ENCODE measurements at places on chromosomes 5 and 9.

- no peak for DNase-seq
Measured at GRCh38 chr9:114895521-114895991, 34.8 kb downstream of the TNFSF8 start.

- DNase-seq = no peak
Measured at GRCh38 chr5:158027806-158028775, 169.1 kb upstream of the CLINT1 start.

DNA sequence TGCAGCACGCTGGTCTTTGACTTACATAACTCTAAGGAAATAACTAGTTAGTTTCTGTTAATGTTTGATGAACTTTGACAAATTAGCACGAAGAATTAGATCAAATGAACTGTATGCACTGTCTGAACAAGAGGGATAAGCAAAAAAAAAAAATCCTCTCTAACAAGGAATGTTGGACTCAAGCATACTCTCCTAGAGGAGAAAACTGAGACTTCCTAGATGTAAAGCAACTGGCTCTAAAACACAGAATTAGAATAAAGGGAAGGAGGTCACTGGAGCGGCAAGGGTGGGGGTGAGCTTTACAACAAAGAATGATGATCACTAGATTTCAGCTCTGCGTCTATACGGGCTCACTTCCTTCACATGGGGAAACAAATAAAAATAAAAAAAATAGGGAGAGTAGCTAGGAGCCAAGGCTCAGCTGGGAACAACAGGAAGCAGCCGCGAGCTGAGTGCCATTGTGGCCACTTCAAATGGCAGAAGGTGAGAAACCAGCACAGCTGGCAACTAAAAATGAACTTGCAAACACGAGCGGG lies 48.7 kb upstream of the CEMIP2 start:
- no peak for DNase-seq

DNA sequence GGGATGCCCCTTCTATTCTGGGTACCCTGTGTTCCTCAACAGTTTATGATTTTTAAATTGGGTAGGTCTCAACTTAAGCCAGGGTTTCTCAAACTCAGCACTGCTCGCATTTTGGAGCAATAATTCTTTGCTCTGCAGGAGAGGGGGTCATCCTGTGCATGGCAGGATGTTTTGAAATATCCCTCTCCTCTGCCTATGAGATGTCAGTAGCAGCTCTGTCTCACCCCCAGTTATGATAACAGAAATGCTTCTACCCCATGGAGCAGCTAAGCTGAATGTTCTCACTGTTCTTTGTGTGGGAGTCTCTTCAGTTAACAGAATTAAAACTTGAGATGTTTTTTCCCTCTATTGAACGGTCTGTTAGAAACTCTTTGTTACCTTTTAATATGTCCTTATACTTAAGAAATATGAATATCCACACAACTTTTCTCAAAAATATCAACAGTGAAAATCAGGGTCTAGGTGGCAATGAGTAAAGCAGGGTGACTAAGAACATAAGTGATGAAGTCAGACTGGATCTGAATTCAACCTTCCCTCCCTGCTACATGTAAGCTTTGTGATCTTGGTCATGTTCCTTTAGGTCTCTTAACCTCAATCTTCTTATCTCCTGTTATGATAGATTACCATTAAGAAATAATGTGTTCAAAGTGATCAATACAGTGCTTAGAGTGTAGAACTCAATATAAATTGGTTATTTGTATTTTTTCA lies 89.0 kb downstream of the CAMK4 start:
- no peak for DNase-seq

DNA sequence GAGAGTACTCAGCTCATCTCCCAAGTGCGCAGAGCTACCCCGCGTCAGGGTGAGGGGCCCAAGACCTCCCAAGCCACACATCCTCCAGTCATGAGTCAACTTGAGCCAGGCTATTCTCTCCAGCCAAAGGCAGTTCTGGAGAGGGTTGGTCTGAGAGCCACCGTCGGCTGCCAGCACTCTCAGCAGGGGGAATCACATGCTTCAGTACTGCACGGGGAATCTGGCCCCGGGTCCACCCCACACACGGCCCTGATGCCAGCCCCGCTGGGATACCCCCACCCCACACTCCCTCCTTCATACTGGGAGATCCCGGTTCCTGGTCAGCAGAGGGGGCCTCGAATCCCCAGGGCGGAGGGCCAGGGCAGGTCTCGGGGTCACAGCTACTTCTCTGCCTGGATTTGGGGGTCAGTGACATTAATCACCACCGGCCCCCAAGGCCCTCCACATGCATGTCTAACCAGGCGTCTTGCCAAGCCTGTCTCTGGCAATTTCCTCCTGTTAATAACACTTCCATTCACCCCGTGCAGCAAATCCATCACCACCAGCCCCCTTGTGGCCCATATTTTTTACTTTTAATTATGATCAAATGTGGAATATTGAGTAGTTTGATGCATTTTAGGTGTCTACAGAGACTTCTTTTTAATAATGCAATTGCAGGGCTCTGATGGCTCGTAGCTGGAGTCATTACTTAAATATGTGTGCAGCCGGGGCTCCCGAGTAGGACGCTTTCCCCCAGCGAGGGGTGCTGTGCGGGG lies 102.9 kb upstream of the PPP1R26 start:
- no peak for DNase-seq

- no peak for DNase-seq
Measured at GRCh38 chr5:1545126-1545804, 21.5 kb upstream of the LPCAT1 start.

- DNase-seq = no peak
Measured at GRCh38 chr5:115859378-115859777, 17.6 kb downstream of the AP3S1 start.

DNA sequence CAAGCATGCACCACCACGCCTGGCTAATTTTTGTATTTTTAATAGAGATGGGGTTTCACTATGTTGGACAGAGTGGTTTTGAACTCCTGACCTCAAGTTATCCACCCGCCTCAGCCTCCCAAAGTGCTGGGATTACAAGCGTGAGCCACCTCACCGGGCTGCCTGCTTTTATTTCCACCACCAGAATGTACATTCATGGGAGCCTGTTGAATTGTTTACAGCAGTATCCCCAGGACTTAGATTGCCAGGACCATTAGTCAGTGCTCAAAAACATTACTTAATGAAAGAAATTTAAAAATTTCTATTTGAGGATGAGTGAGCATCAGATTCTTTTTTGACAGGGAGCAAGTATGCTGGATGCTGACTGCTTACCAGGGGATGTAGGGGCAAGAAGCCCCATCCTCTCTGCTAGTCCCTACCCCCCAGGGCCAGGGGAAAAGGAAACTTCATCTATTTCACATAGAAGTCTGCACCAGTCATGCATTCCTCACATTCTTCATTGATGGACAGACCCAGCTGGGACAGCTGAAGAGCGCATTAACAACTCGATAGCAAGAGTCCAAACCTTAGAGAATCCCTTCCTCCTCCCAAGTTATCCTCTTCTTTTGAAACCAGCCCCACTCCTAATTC lies 10.3 kb upstream of the RGMB start:
- DNase-seq = no peak

GRCh38 chr5:113020461-113021273 lies 44.1 kb downstream of the DCP2 start:
- DNase-seq = no peak

DNA sequence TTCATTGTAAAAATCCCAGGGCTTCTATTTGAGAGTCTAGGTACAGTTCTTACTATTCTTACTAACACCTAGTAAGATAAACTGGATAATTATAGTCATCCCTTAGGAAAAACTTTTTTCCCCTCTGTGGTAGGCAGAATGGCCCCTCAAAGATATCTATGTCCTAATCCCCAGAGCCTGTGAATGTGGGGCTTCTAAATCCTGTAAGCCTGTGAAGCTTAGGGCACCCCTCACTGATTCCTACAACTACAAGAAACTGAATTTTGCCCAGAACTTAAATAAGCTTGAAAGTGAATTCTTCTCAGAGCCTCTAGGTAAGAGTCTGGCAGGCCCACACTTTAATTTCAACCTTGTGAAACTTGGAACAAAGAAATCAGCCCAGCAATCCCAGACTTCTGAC lies 130.1 kb upstream of the ACOT12 start:
- DNase-seq = no peak

DNA sequence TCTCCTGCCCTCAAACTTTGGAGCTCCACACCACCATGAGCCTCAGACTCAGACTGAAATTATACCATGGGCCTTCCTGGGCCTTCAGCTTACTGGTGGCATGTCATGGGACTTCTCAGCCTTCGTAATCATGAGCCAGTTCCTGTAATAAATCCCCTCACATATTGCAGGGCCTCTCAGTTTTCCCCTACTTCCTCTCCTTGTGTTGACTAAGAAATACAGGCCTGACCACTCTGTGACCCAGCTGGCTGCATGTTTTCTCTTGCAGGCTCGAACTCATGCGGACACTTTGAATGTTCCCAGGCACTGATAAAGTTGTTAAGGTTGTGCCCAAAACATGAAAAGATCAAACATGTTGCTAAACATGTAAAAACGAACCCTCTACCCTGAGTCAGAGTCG lies 26.2 kb upstream of the SHC3 start:
- DNase-seq = no peak

DNA sequence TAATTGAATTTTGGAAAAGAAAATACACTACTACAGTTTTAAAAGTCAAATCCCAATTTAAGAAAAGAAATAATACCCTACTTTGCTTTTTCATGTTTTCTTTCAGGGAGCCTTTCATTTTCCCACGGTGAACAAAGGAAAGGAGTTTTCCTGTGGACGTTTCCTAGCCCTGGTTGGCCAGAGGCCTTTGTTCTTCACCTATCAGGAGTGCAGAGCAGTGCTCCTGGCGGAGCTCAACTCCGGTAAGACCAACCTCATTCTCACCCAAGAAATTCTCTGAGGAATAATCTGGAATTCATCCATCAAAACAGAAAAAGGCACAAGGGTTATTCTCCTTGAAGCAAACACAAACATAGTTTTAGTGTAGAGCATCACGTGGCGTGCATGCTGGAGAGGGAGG lies 248.9 kb downstream of the ADGRV1 start:
- no peak for DNase-seq

GRCh38 chr9:97462159-97462558 lies 39.3 kb upstream of the TMOD1 start:
- DNase-seq = no peak

GRCh38 chr5:34694012-34694411 lies 37.9 kb downstream of the RAI14 start:
- no peak for DNase-seq

DNA sequence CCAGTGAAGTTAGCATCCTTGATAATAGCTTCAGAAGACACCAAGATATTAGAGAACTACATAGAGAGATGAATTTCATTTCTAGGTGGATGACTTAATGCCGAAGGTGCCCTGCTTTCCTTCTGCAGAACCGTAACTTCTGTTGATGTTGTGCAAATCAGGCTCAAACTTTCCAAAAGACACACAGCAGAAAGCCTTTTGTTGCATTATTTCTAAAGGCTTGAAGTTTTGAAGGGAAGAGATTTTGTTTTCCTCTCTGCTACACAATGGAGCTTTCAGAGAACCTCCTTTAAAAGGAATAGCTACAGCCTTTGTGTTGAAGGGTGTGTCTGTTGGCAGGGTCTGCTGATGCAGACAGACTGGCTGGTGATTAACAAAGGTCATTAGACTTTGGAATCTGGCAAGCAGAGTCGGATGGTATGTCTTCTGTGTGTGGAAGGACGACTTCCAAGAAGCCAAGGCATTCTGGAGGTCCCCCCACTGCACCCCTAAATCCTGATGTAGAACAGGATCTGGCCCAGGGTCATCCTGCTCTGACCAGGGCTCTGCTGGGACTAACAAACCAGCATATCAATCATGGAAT lies 57.8 kb downstream of the ZNF462 start:
- no peak for DNase-seq

GRCh38 chr5:10424124-10424731 lies 17.5 kb upstream of the ROPN1L start:
- DNase-seq = peak; percentile 33

GRCh38 chr9:96217294-96217707 lies 84.7 kb downstream of the HSD17B3 start:
- DNase-seq = no peak

- DNase-seq = no peak
Measured at GRCh38 chr5:64595031-64595855, 89.4 kb downstream of the RGS7BP start.

DNA sequence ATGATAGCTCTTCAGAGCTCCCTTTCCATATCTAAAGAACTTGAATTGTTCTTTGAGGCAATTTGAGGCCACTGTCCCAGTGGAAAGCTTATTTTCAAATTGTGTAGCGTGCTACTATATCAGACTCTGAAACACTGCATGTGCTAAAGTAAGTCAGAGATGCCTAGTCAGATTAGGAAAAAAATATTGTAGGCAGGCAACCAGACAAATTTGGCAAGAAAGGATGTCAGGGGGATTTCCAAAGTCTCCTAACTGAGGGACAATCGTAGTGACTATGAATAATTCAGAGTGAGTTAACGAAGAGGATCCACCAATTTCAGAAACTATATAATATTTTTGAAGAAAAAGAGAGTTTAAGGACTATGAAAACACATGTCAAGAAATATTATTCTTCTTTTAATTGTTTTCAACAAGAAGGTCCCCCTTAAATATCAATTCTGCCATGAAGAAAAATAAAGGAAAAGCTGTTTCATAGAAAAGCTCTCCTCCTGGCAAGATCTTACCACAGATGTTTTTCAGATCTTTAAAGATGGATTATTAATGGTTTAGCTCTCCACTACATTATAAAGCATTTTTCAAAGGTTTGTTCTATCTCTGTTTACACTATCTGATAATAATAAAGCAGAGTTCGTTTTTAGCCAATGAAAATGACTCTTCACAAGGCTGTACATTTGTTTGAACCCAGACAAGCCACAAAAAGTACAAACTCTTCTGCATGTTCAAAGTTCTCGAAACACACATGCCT lies 273.5 kb upstream of the PTGER4 start:
- no peak for DNase-seq

DNA sequence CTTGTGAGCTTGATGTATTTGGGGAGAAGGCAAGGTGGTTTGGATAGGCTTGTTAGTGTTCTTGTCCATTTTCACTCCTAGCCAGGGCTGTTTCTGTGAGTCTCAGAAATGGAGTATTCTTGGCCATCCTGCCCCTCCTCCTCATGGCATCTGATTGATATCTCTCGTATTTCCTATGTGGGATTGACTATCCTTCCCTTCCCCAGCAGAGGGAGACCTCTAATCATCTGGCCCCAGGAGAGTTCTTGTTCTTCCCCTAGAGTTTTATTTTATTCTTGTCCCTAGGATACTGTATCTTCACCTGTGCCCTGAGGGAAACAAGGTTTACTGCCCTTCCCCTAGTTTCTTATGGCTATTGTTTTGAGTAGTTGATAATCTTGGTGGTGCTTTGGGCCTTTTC lies 114.4 kb downstream of the VPS13A start:
- no peak for DNase-seq

DNA sequence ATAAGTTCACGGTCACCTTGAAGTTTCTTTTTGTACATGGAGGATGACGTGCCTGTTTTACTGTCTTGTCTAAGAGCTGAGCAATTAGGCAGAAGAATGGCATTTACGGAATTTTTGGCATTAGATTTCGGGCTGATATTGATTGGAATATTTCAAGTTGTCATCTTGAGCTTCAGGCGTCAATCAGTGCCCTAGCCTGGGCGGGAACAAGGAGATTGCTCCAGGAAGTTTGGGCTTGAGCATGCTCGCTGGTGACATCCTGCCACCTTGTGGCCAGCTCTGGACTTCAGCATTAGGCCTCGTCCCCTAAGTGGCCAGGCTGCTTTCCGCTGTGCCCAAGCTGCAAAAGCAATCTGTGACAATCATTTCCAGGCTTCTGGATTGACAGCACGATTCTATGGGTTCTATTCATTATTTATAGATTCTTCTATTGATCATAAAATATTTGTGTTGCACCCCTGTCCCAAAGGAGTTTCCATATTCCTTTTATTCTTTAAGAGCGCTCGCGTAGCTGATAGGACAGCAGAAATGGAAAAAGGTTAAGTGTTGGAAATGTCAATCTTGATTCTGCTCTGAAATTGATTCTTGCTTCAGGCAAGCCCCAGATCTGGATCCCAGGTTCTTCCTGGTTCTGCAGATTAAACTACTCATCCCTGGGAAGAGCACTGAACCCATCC lies 79.3 kb downstream of the SLC28A3 start:
- peak; percentile 79 for DNase-seq

Data from heart left ventricle (tissue), 16 donors.